ENCODE measurements at places on chromosomes 11 and 22. TPM values are rescaled to one million over a fixed set of nuclear protein-coding genes. Genes with fewer than 3 reads are reported as not detected.

The MTCH2 gene
- 167 TPM for total RNA-seq

The FDXACB1 gene
- 2.3 TPM for total RNA-seq

The PTH gene
- not detected for total RNA-seq

The SLC5A4 gene
- not detected for total RNA-seq

The RIBC2 gene
- total RNA-seq, result 1.8 TPM

All from H1 (cell line).